ACHN (cell line): ENCODE measurements at places on chromosomes 7 and 10.

GRCh38 chr7:536231-536630 lies 16.6 kb upstream of the PDGFA start:
- DNase-seq: no peak

DNA sequence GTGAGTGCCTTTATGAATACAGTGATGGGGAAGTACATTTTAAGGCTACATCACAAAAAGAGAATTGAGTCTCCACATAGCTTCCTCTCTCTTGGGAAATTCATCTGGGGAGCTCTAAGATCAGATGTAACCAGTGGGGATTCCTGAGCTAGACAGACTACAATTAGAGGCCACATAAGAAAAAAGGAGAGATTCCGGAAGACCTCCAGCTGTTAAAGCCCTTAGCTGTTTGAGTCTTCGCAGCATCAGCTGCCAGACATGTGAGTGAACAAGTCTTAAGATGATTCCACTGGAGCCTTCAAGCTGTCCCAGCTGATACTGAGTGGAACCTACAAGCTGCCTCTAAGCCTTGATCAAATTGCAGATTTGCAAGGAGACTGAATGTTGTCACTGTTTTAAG lies 448.5 kb downstream of the NXPH1 start:
- no peak for DNase-seq

DNA sequence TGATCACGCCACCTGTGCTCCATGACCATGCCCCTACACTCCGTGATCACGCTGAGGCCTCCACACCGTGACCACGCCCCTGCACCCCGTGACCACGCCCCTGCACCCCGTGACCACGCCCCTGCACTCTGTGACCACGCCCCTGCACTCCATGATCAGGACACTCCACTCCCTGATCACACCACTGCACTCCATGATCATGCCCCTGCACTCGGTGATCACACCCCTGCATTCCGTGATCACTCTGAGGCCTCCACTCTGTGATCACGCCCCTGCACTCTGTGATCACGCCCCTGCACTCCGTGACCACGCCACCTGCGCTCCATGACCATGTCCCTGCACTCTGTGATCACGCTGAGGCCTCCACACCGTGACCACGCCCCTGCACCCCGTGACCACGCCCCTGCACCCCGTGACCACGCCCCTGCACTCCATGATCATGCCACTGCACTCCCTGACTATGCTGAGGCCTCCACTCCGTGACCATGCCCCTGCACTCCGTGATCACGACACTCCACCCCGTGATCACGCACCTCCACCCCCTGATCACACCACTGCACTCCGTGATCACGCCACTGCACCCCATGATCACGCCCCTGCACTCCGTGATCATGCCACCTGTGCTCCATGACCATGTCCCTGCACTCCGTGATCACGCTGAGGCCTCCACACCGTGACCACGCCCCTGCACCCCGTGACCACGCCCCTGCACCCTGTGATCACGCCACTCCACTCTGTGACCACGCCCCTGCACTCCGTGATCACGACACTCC lies 27.7 kb downstream of the STK32C start:
- no peak for DNase-seq

- DNase-seq: no peak
Measured at GRCh38 chr7:23380556-23380955, 81.4 kb downstream of the MALSU1 start.

- no peak for DNase-seq
Measured at GRCh38 chr10:66869635-66870034, 56.2 kb upstream of the LRRTM3 start.

DNA sequence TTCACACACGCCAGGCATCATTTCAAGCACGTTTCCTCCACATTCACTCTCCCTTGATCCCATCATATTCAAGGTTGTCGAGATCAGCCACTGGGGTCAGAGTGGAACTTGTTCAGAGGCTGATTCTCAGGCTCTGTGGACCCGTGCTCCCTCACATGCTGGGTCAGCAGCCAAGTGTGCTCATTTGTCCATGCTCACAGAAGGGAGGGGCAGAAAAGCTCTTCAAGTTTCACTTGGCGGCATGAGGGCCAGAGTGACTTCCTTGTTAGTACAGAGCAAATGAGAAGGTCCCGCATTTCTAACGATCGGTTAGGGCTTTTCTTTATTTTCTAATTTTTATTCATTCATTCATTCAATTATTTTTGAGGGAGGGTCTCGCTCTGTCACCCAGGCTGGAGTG lies 82.2 kb downstream of the EBLN1 start:
- DNase-seq: no peak

DNA sequence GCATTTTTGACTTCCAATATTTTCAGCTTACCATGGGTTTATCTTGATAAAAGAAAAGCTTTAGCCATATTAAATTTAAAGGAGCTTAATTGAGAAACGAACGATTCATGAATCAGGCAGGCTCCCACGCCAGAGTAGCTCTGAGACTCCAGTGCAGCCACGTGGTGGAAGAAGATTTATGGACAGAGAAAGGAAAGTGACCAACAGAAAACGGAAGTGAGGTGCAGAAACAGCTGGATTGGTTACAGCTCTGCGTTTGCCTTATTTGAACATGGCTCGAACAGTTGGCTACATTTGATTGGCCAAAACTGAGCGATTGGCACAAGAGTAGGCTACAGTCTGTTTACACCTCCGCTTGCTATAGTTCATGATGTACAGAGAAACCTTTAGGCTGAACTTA lies 395.4 kb downstream of the GATA3 start:
- no peak for DNase-seq

DNA sequence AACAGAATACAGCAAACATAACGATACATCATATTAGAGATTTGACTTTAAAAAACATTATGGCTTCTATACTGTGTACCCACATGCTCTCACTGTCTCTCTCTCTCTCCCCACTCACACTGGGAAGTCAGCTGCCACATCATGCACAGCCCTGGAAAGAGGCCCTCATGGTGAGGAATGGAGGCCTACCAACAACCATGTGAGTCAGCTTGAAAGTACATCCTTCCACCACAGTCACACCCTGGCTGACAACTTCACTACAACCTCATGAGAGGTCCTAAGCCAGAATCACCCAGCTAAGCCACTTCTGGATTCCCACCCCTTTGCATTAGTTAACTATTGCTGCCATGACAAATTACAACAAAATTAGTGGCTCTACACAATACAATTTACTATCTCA lies 23.3 kb upstream of the GPR22 start:
- no peak for DNase-seq

DNA sequence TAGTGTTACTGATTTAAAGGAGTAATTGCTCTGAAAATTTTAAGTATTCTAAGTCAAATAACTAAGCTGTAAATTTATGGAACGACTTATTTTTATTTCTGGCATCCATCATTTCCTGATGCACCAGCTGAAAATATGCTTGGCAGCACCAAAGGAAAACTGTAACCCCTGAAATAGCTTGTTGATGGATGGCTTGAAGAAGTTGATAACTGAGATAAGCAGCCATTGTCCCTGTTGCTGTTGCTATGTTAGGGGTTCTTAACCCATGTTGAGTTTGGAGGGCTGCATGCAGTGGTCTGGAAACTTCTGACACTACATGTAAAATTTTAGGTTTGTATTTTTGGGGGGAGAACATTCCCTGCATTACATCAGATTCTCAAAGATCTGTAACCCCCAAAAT lies 30.6 kb downstream of the RPA3 start:
- no peak for DNase-seq

DNA sequence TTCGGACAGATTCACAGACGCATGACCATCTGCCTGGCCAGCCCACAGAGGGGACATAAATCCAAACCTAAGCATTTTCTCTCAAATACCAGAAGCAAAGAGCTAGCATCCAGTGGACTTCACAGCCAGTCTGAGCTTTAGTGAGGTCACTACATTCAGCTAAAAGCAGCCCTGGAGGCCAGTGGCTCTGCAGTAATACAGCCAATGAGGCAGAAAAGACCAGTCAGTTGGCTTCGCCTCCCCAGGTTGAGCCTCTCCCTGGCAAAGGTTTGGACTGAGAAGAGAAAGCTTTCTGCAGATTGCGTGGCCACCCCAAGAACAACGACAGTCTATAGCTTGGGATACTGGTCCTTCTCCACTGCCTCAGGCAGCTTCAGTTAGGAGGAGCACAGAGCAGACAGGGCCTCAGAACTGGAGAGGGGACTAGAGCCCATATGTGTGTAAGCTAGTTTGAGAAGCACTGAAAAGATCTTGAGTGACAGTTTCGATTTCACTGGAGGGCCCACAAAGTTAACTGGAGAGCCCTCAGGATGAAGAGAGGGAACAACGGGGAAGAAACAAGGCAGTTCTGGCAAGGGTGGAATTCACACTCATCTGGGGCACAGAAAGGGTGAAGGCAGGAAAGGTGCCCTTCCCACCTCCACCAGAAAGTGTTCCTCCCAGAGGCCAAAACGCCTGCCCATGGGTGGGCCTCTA lies 3.8 kb downstream of the WDR91 start:
- peak; percentile 43 for DNase-seq
